Activated CD4-positive, alpha-beta T cell treated with anti-CD3 and anti-CD28 coated beads, Interleukin-2, Interleukin-4, amounts not matched to agents 100 ng/mL and 50 ng/mL, durations not matched to agents 16 hours and 8 hours (primary cell): ENCODE measurements at places on chromosomes 13 and 19.

DNA sequence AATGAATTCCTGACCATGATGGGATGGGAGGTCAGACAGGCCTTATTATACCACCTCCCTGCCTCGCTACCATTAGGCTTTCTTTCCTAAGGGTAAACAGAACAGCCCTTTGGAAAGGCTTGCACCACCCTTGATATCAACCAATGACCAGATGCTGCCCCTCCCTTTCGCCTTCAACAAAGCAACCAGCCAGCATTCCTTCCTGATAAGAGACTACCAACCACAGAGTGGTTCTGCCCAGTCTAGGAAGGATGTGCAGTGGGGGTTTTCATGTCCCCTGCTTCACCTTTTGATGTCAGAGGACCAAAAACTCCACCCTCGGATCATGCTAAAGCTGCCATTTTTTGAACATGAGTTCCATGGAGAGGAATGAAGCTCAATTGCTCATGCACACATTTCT is 21.7 kb downstream of the TEX30 start:
- DNase-seq: no peak

DNA sequence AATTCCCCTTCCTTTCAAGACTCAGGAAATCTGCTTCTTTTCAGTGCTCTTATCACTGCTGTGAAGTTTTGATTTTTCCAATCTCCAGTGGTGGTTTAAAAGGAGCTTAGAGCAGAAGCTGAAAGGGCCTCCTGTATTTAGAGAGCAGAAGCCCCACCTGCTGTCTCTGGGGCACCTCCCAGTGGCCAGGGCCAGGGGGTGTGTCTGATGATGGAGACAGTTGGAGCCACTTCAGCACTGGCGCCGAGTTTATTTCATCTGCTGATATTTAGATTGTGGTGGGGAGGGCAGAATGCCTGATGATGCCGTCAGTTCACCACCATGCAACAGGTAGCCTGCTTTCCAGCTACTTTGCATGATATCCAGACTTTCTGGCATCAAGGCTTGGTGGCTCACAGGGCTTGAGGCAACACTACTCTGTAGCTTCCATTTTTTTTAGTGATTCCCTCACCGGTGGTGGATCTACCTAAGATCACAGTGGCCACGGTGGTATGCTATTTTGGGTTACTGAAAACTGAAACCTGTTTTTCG is 371.9 kb downstream of the KCNRG start:
- no peak for DNase-seq

DNA sequence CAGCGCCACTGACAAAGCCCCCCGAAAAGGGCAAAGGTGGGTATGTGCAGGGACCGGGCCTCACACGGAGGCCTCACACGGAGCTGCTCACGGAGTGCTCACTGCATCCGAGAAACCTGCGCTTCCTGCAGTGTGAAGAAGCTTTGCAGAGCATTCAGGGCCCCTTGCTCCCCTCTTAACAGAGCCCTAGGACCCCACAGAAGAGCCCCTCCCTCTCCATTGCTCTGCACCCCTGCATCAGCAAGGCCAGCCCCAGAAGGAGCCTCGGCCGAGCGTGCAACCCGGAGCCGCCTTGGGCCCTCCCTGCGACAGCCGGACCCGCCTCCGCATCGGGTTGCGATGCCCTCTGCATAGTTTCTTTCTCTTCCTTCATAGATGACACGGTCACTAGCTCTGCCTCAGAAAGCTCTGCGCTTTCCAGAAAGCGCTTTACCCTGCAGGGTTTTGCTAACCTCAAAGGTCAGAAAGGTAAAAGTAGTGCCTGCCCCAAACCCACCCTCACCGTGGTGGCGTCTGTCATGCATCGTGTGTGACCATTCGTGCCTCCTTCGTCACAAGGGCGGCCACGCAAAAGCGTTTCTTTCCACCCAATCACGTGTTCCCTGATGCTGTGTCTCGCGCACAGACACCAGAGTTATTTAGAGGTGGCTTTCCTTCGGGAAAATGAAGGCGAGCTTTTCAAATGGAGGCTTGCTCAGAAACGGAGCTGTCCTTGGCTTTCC is 15.7 kb upstream of the F7 start:
- no peak for DNase-seq

- DNase-seq: no peak
These were observed 141.3 kb downstream of the FGF9 start for GRCh38 chr13:21812192-21812626.

DNA sequence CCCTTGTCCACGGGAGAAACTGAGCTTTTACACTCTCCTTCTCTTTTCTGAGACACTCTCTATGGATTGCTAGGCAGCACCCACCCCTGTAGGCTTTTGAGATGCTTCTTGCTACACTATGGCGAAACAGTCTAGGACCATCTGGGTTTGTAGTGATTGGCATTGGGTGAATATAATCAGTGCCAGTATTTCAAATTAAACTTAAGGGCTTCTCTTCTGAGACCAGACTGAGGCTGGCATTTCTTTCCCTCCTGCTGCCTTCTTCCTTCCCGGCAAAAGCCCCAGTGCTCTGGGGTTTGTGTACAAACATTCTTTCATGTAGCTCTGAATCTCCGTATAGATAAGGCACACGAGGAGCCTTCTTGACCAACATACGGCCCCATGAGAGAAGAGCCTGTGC is 276.7 kb downstream of the SLC7A1 start:
- DNase-seq: no peak

DNA sequence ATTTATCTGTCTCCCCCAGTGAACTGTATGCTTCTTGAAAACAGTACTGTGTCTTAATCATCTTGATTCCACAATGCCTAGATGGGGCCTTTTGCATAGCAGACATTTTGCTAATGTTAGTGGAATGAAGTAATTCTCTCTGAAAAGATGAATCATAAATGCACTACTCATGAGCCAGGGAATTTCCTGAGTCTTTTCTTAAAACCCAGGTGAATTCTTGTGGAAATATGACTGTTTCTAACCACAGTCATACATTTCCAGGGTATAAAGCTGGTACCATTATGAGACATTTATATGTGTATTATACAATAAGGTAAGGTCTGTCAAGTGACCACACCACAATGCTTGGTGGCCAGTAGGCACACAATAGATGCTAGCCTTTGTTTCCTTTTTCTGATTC is 5.5 kb upstream of the KCTD4 start:
- DNase-seq: peak; percentile 65

GRCh38 chr13:23399347-23399746 is 34.2 kb downstream of the SACS start:
- DNase-seq: no peak

DNA sequence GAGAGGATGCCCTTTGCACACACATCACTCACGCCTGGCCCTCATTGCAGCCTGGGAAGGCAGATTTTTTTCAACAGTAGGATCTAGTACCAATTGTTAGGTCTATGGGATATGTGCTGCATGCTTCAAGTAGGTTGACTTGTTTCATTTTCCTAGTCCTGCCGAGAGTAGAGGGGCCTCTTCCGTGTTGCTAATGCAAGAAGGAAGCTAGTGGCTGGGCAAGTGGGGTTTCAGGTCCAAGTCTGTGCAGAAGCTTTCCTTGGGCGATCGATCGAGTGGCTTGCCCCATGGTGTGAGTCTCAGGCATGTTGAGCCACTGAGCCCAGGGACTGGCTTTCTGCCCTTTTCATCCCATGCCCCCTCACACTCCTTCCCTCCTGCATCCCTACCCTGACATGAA is 13.7 kb downstream of the ILF3 start:
- DNase-seq: no peak

- DNase-seq: peak; percentile 78
These were observed 8.2 kb upstream of the MEIS3 start for GRCh38 chr19:47427241-47428176.

DNA sequence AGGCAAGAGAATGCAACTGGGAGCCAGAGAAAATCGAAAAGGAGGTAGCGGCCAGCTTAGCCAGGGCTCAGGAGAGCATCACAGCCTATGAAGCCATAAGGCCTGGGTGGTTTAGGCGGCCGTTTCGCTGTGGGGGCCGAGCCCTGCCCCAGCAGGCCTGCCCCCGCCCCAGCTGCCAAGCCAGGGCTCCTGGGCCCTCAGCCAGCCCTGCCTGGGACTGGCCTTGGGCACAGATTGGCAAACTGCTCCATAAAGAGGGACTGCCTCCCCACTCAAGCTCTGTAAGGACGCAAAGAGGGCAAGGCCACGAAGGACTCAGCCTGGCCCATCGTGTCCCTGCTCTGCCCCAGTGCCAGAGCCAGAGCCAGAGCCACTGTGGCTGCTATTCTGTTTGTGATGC is 10.2 kb downstream of the ZNF653 start:
- DNase-seq: no peak

DNA sequence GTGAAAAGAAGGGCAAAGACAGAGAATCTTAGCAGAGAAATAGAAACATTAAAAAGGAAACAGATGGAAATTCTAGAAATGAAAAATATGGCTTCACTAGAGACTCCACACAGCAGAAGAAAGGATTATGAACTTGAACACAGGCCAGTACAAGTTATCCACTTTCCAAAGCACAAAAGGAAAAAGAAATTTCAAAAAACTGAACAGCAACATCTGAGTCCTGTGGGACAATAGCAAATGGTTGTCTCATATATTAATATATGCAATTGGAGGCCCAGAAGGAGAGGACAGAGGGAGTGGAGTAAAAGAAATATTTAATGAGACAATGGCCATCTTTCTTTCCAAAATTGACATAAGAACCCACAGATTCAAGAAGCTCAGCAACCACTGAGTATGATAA is 141.7 kb upstream of the GJB6 start:
- DNase-seq: no peak

GRCh38 chr13:85216576-85216975 is 582.6 kb downstream of the SLITRK6 start:
- no peak for DNase-seq

- DNase-seq: no peak
These were observed 814.7 kb upstream of the ATXN8OS start for GRCh38 chr13:69292789-69293425.

- no peak for DNase-seq
These were observed 2.7 kb downstream of the ZSCAN18 start for GRCh38 chr19:58095328-58095727.

- no peak for DNase-seq
These were observed 515.8 kb downstream of the KLF12 start for GRCh38 chr13:73618275-73618865.

DNA sequence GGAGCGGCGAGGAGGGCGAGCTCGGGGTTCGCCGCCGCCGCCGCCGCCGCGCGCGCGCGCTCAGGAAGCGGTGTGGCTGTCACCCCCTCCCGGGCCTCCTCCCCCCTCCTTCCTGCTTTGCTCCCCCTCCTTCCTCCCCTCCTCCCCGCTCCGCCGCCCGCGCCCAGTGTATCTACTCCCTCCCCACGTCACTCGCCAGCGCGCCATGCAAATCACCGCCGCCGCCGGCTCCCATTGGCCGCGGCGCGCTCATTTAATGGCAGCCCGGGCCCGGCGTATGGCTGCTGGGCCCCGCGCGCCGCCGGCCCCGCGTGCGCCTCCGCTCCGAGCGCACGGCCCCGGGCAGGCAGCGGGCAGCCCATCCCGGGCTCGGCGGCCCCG is 335 bp upstream of the SOX1 start:
- DNase-seq: peak; percentile 35

GRCh38 chr13:30158774-30159445 is 148.4 kb downstream of the KATNAL1 start:
- DNase-seq: peak; percentile 50

GRCh38 chr13:30569901-30570576 is 47.7 kb upstream of the USPL1 start:
- no peak for DNase-seq

- no peak for DNase-seq
These were observed 9.3 kb downstream of the NHLRC3 start for GRCh38 chr13:39047560-39047959.

DNA sequence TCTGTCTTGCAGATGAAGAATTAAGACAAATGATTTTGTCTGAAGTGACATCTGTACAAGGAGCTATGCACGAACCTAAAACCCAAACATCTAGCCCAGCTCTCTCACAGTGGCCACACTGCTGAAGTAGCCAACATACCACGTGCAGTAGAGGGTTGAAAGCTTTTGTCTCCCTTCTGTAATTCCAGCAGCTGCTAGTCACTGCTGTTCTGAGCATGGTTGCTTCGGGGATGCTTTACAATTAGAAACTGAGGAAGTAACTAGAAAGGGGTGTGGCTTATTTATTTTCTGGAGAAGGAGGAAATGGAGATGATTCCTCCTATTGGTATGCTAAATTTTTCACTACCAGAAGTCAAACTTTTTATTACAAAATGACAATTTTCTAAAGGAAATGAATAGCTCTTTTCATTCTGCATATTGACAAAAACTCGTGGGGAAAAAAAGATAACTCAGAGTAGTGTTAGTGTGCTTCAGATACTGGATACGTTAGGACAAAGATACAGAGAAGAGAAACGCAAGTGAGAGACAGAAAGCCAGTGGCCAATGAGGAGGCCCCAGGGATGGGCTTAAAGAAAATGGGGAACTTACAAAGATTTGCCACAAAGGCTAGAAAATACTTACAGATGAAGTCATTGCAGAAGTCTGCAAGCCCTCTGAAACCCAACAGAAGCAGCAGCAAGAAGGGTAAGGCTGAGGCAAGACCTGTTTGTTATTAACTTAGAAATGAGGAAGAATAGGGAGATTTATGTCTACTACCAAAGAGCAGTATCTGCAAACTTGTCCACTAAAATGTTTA is 192.7 kb upstream of the MIR17HG start:
- no peak for DNase-seq

DNA sequence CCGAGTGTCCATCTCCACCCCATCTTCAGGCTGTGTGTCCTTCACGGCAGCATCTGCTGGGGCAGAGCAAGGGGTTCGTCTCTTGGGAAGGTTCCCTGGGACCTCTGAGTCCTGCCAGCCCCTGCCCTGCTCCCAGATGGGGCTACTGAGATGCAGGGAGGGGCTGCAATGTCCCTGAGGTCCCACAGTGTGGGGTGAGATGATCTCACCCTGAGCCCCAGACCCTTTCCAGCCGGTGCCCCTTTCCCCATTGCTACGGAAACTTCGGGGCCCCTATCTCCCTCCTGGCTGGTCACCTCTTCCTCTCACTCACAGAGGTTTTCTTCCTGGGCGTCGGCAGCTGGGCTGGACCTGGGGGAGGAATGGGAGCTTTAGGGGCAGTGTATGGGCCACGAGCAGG is 5.0 kb downstream of the LILRB2 start:
- DNase-seq: no peak

- no peak for DNase-seq
These were observed 144.4 kb upstream of the WASF3 start for GRCh38 chr13:26412936-26413716.

- DNase-seq: no peak
These were observed at the start of gene TNFSF11 for GRCh38 chr13:42574011-42574410. TSS of gene TNFSF11 (plus strand) at chr13:42574152. CDS start at chr13:42574304, 152 bp downstream.

GRCh38 chr13:112928020-112928971 is 40.7 kb upstream of the MCF2L start:
- DNase-seq: no peak

GRCh38 chr13:26457212-26457611 is 100.3 kb upstream of the WASF3 start:
- DNase-seq: no peak

GRCh38 chr19:41646589-41647204 is 19.8 kb upstream of the CEACAM4 start:
- DNase-seq: peak; percentile 33

- DNase-seq: no peak
These were observed 4.4 kb downstream of the GRTP1 start for GRCh38 chr13:113359571-113359970.

- DNase-seq: no peak
These were observed 21.1 kb upstream of the CFAP97D2 start for GRCh38 chr13:114157869-114158495.

- no peak for DNase-seq
These were observed 3.8 kb upstream of the KLC3 start for GRCh38 chr19:45336696-45337251.

GRCh38 chr13:43983373-43983772 is 103.7 kb downstream of the LACC1 start:
- no peak for DNase-seq

- no peak for DNase-seq
These were observed at the start of gene USP12 for GRCh38 chr13:27171244-27171826. TSS of gene USP12 (minus strand) at chr13:27171811. CDS start at chr13:27171639, 172 bp downstream.

- DNase-seq: no peak
These were observed 40.4 kb upstream of the ZNF254 start for GRCh38 chr19:24046550-24046949.
